Pulmonary artery endothelial cell (primary cell): ENCODE measurements at places on chromosomes 16 and 17. TPM values are rescaled to one million over a fixed set of nuclear protein-coding genes. Genes with fewer than 3 reads are reported as not detected.

The PRCD gene
- total RNA-seq: 0.20 and 0.35 TPM in 2 replicates

The MYH13 gene
- total RNA-seq: not detected in 2 replicates

The SNX20 gene
- not detected in 2 replicates for total RNA-seq

The CDH16 gene
- not detected in 2 replicates for total RNA-seq

The TUBD1 gene
- 6.8 and 11.5 TPM in 2 replicates for total RNA-seq

- DNase-seq: no peak
Measured at GRCh38 chr17:68972119-68972704, 17.0 kb upstream of the ABCA8 start.

DNA sequence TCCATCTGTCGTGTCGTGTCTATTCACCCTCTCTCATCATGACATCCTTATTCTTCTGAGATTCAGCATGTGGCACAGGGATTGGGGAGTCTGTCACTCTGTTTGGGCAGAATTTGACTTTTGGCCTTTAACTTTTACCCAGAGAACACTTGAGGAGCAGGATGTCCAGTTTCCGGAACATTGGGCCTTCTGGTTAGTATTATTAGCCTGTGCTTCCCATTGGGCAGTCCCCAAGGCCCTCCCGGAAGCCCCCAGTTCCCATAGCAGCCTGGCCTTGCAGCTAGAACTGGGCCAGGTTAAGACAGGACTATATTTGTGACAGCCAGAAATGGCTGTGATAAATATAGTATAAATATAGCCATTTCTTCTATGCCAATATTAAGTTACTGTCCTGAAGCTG lies 9.6 kb downstream of the SCN4A start:
- no peak for DNase-seq

GRCh38 chr17:80382956-80383355 lies 32.0 kb upstream of the ENDOV start:
- no peak for DNase-seq

- DNase-seq: no peak
Measured at GRCh38 chr17:9937241-9937761, 32.2 kb upstream of the RCVRN start.

DNA sequence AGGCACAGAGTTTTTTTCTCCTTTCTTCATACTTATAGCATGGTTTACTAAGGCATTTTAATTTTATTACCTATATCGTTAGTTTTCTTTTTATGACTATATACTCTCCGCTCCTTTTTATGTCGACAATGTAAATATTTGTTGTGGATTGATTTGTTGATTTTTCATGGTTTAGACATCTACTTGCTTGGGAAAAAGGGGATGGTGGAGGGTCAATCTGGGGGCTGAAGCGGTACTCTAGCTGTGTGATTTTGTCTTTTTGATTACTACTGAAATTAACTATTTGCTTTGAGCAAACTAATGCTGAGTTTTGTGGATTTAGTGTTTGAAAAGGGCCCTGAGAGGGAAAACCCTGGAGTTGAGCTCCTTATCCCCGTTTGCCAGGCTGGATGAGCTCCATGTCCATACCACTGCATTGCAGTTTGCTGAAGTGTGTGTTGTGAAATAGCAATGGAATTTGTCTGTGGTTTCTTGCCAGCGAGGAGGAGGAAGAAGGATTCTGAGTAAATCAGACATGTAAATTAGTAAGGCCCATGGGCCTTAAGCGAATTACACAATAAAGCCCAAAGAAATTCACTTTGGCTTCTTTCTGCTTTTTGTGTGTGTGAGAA lies 72.0 kb downstream of the FTO start:
- no peak for DNase-seq

DNA sequence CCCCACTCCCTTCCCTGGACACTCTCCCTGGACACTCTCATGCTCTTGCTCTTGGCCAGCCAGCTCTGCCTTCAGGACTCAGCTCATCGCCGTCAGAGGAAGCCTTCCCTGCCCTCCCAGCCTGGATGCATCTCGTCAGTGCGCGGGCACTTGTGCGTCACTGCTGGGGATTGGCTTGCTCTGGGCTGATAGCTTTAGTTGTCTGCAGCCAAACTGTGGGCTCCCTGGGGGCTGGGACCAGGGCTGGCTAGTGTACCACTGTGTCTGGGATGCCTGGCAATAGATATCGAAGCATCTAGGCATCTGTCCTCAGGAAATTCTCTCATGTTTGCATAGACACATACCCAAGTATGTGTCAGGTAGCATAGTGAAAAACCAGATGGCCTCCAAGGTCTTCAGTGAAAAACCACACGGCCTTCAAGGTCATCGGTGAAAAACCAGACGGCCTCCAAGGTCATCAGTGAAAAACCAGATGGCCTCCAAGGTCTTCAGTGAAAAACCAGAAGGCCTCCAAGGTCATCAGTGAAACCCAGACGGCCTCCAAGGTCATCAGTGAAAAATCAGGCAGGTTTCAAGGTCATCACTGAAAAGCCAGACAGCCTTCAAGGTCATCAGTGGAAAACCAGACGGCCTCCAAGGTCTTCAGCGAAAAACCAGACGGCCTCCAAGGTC lies 72.0 kb downstream of the CMIP start:
- DNase-seq: no peak

DNA sequence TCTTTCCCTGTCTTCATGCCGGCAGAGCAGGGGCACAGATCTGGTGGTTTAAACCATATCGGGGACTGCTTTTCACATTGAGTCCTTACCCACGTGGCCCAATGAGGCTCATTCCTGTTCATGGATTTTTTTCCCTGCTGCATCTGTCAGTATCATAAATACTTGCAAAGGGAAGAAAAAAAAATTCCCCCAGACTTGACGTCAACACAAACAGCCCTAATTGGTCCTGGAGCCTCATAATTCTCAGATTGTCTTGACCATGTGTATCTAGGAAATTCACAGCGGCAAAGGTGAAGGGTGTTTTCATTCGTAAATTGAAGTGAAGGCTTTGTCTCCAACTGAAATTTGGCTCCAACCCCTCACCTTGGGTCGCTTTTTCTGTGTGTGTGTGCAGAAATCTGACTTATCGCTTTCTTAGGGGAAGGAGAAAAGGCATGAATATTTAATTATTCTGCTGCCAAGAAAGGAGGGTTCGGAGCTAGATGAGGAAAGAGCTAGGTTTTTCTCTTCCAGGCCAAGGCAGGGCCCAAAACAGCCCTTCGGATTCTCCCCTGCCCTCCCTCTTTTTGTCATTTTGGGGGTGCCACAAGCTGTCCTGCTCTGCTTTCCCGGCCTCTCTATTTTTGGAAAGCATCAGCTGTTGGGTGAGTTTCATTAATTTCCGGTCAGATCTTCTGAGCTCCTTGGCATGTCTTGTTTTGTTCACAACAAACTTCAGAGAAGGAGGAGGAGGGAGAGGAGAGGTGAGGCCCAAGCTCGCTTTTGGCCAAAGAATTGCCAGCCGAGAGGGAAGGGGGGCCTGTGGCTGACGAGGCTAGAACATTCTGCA lies 17.8 kb upstream of the CIBAR2 start:
- no peak for DNase-seq

DNA sequence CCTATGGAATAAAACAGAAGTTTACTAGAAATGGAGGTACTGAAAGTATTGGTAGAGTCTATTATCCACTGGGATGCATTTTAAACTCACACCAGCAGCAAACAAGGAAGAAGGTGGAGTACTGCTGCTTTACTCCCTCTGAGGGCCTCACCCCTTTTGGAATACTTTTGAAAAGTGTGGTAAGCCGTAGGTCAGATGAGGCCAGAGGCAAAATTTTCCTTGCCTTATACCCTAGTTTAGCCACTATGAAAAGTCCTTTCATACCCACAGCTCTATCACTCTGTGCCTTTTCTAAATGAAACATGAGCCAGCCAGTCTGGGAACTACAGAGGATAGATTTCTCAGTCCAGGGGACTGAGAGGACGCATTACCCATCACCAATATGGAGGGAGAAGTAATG lies 14.0 kb downstream of the GDE1 start:
- no peak for DNase-seq

DNA sequence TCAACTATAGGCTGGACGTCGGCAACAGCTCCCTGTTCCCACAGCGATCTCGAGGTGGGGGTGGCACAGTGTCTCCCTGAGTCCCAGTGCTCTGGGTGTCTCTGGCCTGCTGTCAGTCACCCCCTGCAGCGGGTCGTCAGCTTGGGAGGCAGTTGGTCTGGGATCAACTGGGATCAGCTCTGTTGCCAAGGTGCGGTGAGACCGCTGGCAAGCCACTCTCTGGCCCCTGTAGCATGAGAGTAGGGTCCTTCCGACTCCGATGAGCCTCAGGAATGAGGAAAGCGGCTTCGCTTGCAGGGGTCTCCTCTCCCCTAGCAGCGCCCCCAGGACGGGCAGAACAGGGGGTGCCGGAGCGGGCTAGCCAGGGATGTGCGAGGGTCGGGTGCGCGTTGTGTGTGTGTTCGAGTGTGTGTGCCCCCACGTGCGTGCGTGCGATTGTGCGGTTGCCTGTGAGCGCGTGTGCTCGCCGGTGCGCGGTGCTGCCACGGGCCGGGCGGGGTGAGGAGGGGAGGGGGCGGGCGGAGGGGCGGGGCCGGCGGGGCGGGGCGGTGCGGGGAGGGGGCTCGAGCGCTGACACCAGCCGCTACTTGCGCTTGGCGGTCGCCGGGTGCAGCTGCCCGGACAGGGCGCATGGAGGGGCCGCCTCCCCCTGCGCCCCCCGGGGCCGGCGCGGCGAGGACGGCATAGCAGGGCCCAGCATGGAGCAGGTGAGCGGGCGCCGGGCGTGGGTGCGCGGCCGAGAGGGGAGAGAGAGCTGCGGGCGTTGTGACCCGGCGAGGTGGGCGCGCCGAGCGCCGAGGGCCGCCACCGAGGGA lies 9.4 kb upstream of the ARHGAP23 start:
- DNase-seq: no peak

DNA sequence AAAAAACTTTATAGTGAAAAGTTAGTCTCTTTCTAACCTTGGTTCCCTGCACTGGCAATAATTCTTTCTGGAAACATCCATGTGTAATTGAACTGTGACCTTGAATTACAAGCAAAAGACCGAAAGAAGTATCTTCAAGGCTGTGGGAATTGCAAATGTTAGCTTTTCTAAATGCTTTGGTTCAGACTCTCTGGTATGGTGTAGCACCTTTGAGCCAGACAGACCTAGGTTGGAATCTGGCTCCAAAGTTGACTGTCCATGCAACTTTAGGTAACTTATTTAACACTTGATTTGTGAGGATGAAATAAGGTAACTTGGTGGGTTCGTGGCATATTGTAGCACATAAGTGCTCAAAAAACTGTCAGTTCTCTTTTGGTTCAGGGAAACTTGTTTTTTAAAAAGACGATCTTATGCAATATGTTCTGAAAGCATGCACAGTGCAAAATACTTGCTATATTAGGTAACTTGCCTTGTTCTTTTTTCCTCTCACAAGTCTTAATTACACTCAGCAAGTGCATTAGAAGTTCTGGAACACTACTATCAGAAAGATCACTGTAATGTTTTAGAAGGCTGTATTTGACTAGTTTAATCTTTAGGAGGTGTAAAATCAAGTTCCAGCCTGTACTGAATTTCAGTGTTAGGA lies 46.3 kb downstream of the TANGO6 start:
- DNase-seq: no peak
